ENCODE measurements at places on chromosomes 11 and 22.

- no peak for DNase-seq
Observed at GRCh38 chr11:61927501-61927900, 10.1 kb upstream of the RAB3IL1 start.

- no peak for DNase-seq
Observed at GRCh38 chr22:35987487-35987886, 41.1 kb downstream of the RBFOX2 start.

GRCh38 chr11:111310723-111311122 is 12.4 kb downstream of the POU2AF3 start:
- DNase-seq = no peak

DNA sequence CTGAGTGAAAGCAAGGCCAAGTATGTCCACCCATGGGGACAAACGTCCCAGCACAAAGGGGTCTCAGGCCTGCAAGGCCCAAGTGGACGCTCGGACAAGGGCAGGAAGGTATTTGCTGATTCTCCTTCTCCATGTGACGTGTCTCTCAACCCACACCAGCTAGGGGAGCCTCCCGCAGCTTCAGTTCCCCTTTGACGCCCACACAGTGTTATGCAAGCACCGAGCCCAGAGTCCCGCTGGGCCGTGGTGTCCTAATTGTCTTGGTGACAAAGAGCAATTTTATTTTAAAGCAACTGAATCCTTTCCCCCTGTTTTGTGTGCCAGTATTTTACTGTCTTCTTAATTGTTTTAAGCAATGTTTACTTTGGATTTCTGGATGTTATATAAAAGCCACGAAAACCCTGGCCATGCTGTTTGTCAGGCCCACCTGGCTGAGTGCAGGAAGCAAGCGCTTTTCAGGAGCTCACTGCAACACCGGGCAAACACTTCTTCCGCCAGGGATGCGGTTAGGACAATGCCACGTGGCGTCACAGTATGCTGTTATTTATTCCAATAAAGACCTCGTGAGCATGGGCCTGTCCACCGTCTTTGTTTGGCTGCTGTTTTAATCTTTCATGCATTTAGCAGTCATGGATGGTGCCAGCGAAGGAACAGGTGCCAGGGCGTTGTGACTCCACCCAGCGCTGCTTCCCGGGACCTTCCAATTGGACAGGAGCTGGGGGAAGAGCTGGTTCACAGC is 8.2 kb upstream of the PARVG start:
- DNase-seq = no peak

DNA sequence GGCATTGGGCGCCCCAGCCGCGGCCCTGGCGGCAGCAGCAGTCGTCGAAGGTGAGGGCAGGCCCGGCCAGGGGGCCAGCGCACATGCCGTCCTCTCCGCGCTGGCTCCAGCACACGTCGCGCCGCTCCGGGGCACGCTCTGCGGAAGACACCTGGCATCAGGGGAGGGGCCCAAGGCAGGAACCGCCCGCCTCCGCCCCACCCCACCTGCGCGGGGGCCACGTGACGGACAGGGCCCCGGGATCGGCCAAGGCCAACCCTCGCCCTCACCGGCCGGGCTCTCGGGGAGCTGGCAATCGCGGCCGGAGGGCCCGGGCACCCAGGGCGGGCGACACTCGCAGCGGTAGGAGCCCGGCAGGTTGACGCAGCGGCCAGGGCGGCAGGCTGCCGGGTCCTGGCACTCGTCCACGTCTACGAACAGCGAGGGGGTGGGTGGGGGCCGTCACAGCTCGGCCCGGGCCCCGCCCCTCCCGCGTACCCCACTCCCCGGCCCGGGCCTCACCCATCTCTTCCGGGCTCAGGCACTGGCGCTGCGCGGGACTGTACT is 14.9 kb downstream of the SCYL1 start:
- DNase-seq = no peak

- DNase-seq = no peak
Observed at GRCh38 chr11:78344676-78345075, 72.9 kb downstream of the GAB2 start.

DNA sequence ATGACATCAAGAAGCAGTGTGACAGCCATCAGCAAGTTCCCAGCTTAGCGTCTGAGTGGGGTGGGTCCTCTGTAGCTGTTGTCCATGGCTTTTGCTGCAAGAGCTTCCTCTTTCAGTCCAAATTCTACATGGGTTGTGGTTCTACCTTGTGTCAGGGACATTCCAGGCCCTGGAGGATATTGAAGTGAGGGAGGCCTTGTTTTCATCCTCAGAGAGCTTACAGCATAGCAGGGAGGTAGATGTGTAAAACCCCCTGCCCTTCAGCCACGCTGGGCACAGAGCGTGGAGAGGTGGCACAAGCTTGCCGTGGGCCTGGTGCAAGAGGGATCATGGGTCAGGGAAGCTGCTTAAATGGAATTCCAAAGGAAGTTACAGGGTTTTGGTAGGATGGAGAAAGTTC is 93.9 kb downstream of the GRIK4 start:
- DNase-seq = no peak

GRCh38 chr22:44554411-44554810 is 56.4 kb upstream of the RTL6 start:
- DNase-seq = no peak

- peak; percentile 2 for DNase-seq
Observed at GRCh38 chr11:117618982-117619355, 178.0 kb downstream of the DSCAML1 start.

DNA sequence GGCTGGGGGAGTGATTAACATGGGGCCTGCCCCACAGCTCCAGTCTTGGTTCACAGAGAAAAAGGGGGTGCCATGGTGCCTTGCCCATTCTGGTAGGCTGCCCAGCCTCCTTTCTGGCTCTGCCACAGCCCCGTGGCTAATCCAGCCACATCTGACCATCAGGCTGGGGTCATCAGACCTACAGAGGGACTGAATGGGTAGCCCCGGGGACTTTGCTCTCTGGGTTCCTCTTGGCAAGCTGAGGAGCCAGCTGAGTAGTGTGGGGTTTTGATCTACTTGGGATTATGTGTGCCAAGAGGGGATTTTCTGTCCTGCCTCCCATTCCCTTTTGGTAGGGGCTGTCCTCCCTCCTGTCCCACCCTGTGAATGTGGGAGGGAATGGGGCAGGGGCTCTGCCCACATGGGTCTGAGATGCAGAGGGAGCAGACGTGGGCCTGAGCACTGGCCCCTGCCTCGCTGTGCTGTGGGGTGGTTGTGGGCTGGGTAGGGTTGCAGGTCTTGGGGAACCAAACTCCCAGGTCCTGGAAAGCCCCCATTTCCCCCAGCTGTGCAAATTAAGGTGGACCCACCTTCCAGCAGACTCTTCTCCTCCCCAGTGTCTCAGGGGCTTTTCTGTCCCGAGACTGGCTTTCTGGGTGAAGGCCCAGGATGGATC is 32.0 kb downstream of the CD82 start:
- DNase-seq = no peak

DNA sequence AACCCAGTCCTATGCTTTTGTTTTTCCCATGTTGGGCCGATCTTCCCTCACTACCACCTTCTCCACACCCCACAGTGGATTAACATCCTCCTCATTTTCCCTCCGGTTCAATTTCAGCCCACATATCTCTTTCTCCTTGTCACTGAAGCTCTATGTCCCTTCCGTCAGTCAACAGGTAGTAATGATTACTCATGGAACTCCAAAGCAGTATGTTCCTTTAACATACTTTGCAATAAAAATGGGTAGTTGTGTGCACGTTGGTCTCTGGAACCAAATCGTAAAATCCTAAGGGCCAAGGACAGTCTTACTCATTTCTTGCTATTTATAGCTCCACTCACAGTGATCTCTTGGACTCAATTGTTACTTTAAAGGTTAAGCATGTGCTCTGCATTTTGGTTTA is 20.2 kb downstream of the AMOTL1 start:
- DNase-seq = no peak
